Aorta (tissue), 5 donors: ENCODE measurements at places on chromosomes 4 and X.

DNA sequence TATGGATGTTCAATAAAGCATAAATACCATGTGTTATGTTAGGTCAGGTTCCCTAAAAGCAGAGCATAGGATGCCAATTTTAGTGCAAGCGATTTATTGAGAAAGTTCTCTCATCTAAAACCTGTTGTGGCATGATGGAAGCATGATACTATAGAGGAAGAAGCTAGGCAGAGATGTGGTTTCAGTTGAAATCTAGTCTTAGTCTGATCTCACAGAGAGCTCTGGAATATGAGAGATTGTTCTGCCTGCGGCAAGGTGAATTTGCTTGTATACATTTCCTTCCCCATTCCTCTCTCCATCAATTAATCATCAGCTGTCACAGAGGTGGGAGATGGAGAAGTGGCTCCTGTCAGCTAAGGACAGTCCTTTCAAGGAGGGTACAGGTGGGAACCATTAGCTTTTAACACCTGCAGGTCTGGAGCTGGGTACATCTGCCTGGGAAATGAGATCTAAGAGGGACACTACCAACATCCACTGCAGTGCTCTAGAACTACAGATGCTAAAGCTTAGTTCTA is 252.4 kb downstream of the CFAP299 start:
- DNase-seq, result no peak

DNA sequence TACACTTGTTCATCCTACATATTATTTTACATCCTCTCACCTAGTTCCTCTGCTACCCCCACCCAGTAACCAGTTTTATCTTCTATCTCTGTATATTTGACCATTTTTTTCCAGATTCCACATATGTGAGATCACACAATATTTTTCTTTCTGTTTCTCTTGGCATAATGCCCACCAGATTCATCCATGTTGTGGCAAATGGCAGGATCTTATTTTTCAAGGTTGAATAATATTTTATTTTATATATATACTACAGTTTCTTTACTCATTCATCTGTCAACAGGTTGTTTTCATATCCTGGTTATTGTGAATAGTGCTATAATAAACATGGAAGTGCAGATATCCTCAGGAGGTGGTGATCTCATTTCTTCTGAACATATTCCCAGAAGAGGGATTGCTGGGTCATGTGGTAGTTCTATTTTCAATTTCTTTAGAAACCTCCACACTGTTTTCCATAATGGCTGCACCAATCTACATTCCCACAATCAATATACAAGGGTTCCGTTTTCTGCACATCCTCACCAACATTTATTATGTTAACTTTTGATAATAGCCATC is 48.2 kb downstream of the THAP9 start:
- no peak for DNase-seq

DNA sequence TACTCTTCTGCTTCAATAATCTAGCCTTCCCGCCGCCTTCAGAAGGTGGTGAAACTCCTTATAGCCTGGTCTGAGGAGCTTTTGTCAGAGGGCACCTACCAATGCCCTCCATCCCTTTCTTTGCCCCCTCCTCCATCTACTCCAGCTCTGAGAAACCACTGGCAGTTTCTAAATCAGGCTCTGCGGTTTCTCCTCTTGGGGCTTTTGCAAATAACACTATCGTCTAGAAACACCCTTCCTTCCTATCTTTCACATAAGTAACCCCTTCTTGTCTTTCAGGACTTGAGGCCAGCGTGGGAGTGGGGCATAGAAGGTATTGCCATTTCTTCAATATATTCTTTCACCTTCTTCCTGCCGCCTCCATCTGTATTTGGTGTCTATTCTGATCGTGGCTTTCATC is 1.2 kb upstream of the EFHC2 start:
- no peak for DNase-seq

GRCh38 chr4:3830774-3831528 is 64.8 kb downstream of the ADRA2C start:
- peak; percentile 36 for DNase-seq

DNA sequence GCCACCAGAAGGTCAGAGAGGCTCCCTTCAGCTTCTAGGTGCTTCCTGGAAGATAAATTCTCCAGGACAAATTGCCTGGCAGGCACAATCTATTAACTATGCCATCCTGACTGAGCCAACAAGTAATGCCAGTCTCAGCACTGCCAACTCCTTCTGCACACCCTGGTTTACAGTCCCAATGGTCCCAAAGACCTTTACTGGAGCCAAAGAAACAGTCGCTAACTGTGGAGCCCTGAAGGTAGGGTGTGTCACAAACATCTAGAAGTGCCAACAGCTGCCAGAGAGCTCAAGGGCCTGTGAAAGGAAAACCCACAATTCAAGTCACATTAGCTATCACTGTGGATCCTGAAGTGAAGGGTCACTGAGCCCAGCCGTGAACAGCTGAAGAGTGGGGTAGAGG is 34.9 kb upstream of the CITED1 start:
- no peak for DNase-seq

- no peak for DNase-seq
These were observed 16.4 kb downstream of the ARAP2 start for GRCh38 chr4:36227913-36228312.

GRCh38 chr4:99202536-99202935 is 16.5 kb downstream of the ADH6 start:
- DNase-seq, result no peak

GRCh38 chrX:40816906-40817305 is 81.6 kb upstream of the MED14 start:
- no peak for DNase-seq

GRCh38 chr4:39731908-39732307 is 34.0 kb downstream of the UBE2K start:
- no peak for DNase-seq

DNA sequence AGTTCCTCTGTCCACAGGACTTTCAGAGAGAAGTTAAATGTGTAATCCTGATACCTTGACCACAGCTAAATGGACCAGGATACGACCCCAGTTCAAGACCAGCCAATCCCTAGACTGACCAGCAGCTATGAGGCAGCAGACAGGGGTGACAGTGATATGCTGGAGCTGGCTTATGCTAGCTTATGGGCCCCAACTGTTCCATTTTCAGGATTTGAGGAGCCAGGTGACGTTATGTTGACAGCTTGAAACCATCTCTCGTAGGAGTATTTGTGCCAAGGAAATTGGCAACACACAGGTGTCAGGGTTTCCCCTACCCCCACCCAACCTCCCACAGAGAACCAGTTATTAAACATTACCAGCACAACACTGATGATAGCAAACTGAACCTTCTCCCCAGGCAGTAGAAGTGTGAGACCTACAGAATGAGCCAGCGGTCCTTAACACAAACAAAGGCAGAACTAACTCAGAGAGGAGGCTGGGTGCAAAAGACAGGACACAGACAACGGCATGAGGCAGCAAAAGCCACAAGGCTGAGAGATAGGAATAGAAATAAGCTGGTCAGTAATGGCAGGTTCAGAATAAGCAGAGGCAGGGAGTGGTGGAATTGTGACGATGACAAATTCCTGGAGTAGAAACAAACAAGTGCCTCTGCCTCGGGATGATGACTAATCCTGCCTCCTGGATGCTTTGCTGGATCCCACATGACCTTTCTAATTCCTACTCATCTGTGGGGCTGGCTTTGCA is 85.6 kb upstream of the CPEB2 start:
- no peak for DNase-seq

- DNase-seq, result no peak
These were observed 227.0 kb downstream of the MAGEB17 start for GRCh38 chrX:16394290-16394689.

GRCh38 chr4:81358154-81358553 is 113.6 kb downstream of the RASGEF1B start:
- DNase-seq, result no peak

GRCh38 chr4:90099812-90100211 is 27.4 kb upstream of the CCSER1 start:
- no peak for DNase-seq

GRCh38 chrX:148049441-148049840 is 68.3 kb downstream of the FMR1NB start:
- DNase-seq, result no peak

DNA sequence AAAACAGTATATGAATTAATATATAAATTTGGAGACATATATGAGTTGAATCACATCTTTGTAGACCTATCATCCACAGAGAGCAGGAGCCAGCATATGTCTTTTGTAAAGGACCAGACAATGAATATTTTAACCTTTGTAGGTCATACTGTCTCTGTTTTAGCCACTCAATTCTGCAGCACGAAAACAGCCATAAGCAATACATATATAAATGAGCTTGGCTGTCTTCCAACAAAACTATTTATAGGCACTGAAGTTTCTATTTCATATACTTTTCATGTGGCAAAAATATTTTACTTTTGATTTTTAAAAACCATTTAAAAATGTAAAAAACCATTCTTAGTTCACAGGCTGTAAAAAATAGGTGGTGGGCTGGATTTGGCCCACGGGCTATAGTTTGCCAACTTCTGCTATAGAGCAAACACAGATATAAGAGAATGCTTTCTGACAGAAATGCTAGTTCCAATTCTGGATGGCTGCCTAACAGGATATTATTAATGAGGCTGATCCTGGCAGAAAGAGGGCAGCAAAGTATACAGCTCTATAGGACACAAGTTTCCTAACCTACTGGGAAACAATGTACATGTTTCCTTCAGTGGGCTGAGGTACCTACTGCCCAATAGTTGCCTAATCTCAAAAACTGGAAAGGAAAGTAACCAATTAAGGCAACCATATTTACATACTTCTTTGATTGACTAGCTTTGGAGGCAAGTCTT is 58.1 kb upstream of the UCP1 start:
- DNase-seq, result no peak

DNA sequence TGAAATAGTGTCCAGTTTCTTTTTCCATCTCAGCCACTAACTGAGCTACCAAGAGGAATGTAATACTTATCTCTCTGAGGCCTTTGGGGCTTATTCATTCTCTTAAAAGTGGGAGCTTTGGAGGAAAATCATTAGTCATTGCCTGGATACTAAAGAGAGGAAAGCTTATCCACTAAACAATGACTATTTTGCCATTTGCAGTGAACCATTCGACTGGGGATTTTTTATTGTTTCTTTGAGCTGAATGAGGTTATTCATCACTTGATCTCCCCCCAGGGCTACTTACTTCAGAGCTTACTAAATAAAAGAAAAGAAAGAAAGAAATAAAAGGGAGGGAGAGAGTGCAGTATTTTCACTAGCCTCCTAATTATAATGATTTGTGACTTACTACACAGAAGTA is 1329.5 kb upstream of the TENM3 start:
- no peak for DNase-seq

DNA sequence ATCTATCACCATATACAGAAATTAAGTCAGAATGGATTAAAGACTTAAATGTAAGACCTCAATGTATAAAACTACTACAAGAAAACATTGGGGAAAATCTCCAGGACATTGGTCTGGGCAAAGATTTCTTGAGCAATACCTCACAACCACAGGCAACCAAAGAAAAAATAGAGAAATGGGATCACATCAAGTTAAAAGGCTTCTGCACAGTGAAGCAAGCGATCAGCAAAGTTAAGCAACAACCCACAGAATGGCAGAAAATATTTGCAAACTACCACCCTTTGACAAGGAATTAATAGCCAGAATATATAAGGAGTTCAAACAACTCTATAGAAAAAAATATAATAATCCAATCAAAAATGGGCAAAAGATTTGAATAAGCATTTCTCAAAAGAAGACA is 236.9 kb upstream of the EMCN start:
- no peak for DNase-seq

GRCh38 chr4:92864096-92864495 is 560.3 kb downstream of the GRID2 start:
- no peak for DNase-seq
